Stimulated activated CD4-positive, alpha-beta T cell treated with anti-CD3 and anti-CD28 coated beads, TNF-alpha, amount 100 ng/mL, for 4 hours (primary cell): ENCODE measurements at places on chromosomes 1 and 21.

GRCh38 chr1:147214325-147214724 is 10.8 kb downstream of the FMO5 start:
- no peak for DNase-seq

DNA sequence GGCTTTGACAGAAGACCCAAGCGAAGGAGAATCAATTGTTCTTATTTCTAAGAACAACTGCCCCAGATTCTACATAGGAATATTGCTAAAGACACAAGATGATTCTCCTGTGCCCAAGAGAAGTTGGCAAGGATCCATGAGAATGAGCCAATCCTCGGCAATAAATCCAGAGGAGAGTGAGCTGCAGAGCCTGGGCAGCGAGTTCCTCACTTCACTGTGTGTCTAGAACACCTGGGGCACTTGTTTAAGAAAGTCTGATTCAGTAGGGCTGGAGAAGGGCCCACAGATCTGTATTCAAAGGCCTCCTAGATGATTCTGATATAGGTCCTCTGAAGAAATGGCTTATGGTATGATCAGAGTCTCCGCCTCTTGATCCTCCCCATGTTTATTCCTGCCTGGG is 31.8 kb downstream of the GADD45A start:
- no peak for DNase-seq

GRCh38 chr1:91673613-91674012 is 173.0 kb downstream of the CDC7 start:
- no peak for DNase-seq

GRCh38 chr1:2840036-2840809 is 38.7 kb upstream of the TTC34 start:
- peak; percentile 41 for DNase-seq

GRCh38 chr1:44947063-44947773 is 39.2 kb downstream of the EIF2B3 start:
- no peak for DNase-seq

DNA sequence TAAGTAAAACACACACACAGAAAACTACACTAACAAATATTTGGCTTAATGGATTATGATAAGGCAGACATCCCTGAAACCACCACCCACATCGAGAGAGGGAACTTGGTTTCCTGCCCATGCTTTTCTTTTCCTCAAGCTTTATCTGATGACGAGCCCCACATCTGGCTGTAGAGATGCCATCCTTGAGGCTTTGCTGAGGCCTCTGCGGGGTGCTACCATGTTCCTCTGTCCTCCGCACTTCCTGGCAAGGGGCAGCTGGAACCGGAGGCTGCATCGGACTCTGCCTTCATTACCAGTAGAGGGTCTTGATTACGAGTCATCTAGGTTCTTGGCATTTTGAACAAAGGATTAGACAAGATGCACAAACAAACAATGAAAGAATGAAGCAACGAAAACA is 21.7 kb upstream of the C1orf174 start:
- DNase-seq, result no peak

- no peak for DNase-seq
Measured at GRCh38 chr1:83931658-83932253, 67.2 kb downstream of the TTLL7 start.

- no peak for DNase-seq
Measured at GRCh38 chr1:92515796-92516201, 29.1 kb upstream of the GFI1 start.

GRCh38 chr1:94537254-94537653 is 4.3 kb downstream of the F3 start:
- no peak for DNase-seq

GRCh38 chr1:111857194-111857651 is 101.5 kb downstream of the DDX20 start:
- DNase-seq, result no peak

DNA sequence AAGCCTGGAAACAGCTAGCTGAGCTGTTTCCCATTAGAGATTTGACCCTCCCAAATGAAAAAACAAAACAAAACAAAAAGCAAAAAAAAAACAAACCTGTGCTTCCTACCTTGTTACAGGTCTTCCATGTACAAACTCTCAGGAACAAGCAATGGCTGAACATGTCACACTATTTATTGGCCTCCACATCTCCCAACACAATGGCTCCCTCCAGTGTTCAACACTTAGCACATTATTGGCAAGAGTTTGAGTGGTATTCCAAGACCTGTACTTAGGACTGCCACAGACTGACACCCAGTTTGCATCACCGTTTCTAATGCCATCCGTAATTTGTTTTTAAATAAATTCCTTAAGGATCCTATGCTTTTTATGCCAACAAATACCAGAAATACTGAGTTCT is 195.0 kb upstream of the OLFM3 start:
- DNase-seq, result no peak

- no peak for DNase-seq
Measured at GRCh38 chr1:167086033-167086432, 4.1 kb downstream of the GPA33 start.

GRCh38 chr1:23436520-23437354 is 12.2 kb upstream of the TCEA3 start:
- no peak for DNase-seq

- DNase-seq, result no peak
Measured at GRCh38 chr1:232754930-232755329, 50.3 kb upstream of the MAP10 start.

GRCh38 chr1:234875953-234876855 is 252.4 kb downstream of the TOMM20 start:
- no peak for DNase-seq

DNA sequence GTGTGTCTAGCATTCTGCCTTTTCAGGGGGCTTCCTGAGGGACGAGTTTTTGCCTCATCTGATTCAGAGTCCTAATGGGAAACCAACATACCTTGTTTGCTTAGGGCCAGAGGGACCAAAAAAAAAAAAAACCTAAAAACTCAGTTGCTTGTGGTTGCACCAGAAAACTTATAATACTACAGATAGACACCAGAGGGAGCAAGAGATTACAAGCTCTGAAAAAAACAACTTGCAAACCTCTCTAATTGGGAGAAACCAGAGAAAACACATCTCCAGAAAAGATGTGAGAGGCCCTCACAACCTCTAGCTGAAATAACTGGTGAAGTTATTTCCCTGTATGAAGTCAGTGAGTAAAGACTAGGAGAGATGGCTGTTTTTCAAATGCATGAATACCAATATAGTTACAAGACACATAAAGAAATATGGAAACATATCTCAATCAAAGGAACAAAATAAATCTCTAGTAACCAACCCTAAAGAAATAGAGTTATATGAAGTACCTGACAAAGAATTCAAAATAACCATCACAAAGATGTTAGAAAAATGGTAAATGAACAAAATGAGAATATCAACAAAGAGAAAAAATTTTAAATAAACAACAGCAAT is 233.7 kb upstream of the NFIA start:
- DNase-seq, result no peak

GRCh38 chr1:239361403-239361802 is 25.0 kb upstream of the CHRM3 start:
- no peak for DNase-seq

GRCh38 chr1:159196543-159196942 is 8.1 kb upstream of the ACKR1 start:
- DNase-seq, result no peak

DNA sequence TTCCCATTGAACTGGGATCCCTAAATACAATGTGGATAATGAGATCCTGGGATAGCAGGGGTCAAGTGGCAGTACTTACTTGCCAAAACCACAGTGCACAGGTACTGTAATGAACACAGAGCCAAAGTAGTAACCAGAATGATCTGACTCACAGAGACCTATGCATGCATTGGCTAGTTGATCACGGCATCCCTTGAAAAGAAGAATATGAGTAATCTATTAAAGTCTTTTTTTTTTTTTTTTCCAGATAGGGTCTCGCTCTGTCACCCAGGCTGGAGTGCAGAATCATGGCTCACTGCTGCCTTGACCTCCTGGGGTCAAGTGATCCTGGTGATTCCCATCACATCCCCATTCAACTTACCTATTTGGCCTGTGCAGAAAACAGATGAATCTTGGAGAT is 29.4 kb upstream of the EIF4G3 start:
- DNase-seq, result no peak

DNA sequence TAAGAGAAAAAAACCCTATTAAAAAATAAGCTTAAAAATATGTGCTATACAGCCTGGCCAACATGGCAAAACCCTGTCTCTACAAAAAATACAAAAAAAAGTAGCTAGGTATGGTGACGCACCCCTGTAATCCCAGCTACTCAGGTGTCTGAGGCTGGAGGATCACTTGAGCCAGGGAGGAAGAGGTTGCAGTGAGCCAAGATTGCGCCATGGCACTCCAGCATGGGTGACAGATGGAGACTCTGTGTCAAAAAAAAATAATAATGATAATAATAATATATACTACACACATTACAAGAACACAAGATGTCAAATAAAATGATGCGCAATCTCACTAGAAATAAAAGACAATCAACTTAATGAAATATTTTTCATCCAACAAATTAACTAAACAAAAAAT is 22.9 kb downstream of the NRDC start:
- no peak for DNase-seq

GRCh38 chr1:160647329-160647720 is 481 bp upstream of the SLAMF1 start:
- no peak for DNase-seq

- no peak for DNase-seq
Measured at GRCh38 chr1:190906206-190906725, 428.6 kb upstream of the BRINP3 start.

DNA sequence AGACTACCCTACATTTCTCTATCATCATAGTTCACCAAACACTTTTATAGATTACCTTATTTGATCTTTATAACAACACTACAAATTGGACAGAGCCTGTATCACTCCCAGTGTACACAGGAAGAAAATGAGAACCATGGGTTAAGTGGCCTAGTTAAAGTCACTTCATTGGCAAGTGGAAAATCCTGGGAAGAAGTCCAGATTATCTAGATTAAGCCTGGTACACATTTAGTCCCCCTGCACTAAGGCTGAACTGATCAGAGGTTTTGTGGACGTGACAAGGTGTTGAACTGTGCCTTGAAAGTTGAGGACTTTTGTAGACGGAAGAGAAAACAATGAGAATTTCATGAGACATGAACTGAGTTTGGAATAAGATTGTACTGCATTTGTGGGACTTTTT is 7.5 kb upstream of the USH2A start:
- no peak for DNase-seq

- no peak for DNase-seq
Measured at GRCh38 chr1:211329764-211330201, 3.1 kb downstream of the TRAF5 start.

DNA sequence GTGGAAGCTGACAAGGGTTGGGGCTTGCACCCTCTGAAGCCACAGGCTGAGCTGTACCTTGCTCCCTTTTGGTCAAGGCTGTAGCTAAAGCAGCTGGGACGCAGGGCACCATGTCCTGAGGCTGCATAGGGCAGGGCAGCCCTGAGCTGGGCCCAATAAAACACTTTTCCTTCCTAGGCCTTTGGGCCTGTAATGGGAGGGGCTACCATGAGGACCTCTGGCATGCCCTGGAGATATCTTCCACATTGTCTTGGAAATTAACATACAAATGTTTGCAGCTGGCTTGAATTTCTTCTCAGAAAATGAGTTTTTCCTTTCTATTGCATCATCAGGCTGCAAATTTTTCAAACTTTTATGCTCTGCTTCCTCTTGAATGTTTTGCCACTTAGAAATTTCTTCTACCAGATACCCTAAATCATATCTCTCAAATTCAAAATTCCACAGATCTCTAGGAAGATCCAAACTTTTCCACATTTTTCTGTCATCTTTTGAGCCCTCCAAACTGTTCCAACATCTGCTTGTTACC is 32.9 kb upstream of the TTLL7 start:
- no peak for DNase-seq

DNA sequence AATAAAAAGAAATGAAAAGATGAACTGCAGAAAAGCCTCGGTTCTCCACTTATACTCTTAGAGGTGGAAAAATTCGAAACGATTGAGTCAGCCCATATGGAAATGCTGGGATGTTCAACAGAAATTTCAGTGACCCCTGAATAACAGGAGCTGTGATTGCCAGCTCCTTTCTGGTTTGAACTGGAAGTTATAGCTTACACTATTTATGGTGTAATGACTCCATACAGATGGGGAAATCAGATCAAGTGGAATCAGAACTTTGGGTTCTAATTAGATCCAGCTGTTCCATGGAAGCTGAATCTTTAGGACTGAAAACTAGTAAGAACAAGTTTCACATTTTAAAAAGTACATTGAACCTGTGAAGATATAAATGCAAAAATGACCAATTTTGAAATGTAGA is 569.3 kb upstream of the ZRANB2 start:
- DNase-seq, result no peak

- no peak for DNase-seq
Measured at GRCh38 chr1:84574936-84575335, 696 bp upstream of the CTBS start.

DNA sequence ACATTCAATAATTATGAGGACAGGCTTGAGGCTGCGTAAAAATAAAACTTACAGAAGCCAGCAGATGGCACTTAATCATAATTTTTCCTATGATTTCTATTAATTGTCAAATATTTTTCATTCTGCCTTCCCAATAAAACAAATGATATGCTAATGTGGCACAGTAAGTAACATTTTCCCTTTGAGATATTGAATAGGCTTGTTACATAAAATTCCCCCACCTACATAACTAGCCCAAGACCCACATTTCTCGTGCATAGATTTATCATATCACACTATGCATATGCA is 55.4 kb upstream of the PTGFRN start:
- no peak for DNase-seq

GRCh38 chr1:22582661-22583635 is 19.7 kb downstream of the EPHA8 start:
- DNase-seq, result no peak

- DNase-seq, result no peak
Measured at GRCh38 chr1:8097077-8097799, 71.1 kb upstream of the ERRFI1 start.

DNA sequence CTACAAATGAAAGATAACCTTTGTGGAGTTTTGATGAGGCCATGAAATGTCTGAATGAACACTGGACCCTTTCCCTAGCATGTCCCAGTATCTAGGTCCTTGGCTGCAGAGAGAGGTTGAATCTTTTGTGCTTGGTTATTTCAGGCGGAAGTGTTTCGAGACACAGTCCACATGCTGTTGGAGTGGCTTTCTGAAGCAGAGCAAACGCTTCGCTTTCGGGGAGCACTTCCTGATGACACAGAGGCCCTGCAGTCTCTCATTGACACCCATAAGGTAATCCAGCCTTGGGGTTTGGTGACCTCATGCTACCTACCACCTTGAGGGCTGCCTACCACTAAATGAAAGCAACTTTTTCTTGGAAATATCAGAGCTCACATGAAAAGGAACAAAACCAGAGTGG is 38.9 kb upstream of the BMP8A start:
- no peak for DNase-seq

- DNase-seq, result no peak
Measured at GRCh38 chr1:212937034-212937433, 13.3 kb upstream of the VASH2 start.
